Activated T-helper 1 cell treated with anti-CD3 and anti-CD28 coated beads, Interleukin-2, amount 50 U/mL, for 16 hours (primary cell): ENCODE measurements at places on chromosomes 2 and 18.
A peak's percentile ranks its signal among the peaks of the same experiment; 100 is the strongest.

- no peak for DNase-seq
Observed at GRCh38 chr2:146989741-146990140, 855.1 kb upstream of the ACVR2A start.

GRCh38 chr2:20900052-20900636 is 77.2 kb upstream of the LDAH start:
- no peak for DNase-seq

GRCh38 chr2:71788186-71788525 is 334.8 kb downstream of the DYSF start:
- DNase-seq: no peak

DNA sequence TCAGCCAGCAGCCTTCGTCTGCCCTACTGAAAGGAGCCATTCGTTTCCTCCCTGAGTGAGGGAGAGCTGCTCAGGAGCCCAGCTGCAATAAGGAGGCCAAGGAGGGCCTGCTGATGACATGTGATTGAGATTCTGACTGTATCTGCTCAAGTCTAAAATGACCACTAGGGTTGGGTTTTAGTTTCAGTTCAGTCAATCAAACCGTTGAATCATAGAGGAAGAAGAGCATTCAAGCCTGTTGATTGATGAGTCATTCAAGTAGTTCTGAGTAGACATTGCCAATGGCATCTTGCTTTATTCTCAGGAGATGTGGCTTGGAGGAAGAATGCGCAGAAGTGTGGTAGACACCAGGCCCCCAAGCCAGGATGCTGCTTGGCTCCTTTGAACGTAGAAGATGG is 19.9 kb upstream of the BCL2L11 start:
- no peak for DNase-seq

DNA sequence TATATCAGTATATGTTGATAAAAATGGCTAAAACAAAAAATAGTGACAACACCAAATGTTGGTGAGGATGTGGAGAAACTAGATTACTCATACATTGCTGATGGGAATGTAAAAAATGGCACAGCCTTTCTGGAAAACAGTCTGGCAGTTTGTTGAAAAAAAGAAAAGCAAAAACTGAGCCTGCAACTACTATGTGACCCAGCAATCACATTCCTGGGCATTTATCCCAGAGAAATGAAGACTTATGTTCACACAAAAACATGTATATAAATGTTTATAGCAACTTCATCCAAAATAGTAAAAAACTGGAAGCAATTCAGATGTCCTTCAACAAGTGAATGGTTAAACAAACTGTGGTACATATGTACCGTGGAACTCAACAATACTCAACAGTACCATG is 7.5 kb upstream of the KDSR start:
- no peak for DNase-seq

- no peak for DNase-seq
Observed at GRCh38 chr2:55089726-55090125, 39.5 kb upstream of the RTN4 start.

- no peak for DNase-seq
Observed at GRCh38 chr2:109331081-109331480, 202.1 kb downstream of the SH3RF3 start.

DNA sequence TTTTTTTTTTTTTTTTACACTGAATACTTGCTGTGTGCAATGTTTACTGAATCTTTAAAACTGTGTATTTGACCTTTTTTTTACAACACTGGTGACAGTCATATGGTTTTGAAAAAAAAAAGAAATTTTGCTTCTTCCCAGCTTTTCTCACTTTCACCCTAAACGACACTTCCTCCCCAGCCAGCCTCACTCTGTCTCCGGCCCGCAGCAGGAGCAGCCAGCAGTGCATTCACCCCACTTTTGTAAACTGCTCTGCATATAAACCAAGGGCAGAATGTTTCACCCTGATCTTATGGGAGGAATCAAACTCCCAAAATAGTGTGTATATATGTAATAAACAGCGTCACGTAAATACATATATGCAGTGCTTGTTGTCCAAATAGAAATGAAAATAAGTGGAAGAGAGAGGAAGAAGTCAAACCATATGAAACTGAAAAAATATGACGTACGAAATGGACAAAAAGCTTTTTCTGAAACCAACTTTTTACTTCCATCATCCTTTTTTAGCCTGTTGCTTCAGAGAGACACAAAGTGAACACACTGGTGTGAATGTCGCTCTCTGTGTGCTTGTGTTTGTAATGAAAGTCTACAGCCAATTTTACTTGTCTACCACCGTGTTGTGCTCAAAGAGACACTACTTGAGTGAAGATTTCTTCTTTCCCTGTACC is 54.2 kb downstream of the ZCCHC2 start:
- DNase-seq: no peak

GRCh38 chr2:150624001-150624401 is 136.5 kb upstream of the RND3 start:
- DNase-seq: no peak

DNA sequence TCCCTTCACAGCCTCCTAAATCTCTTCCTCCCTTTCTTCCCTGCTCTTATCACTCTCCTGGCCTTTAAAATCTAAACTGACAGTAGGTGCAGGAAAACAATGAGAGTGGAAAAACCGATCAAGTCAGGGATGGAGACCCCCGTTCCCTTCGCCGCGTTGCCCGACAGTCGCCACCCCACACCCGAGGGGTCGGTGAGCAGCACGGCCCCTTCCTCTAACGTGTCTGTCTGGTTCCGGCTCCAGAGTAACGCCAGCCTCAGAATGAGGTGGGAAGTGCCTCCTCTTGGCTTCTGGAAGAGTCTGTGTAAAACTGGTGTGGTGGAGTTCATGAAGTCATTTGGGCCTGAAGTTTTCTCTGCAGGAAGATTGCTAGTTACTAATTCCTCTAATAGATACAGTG is 138.6 kb downstream of the NFATC1 start:
- DNase-seq: no peak

DNA sequence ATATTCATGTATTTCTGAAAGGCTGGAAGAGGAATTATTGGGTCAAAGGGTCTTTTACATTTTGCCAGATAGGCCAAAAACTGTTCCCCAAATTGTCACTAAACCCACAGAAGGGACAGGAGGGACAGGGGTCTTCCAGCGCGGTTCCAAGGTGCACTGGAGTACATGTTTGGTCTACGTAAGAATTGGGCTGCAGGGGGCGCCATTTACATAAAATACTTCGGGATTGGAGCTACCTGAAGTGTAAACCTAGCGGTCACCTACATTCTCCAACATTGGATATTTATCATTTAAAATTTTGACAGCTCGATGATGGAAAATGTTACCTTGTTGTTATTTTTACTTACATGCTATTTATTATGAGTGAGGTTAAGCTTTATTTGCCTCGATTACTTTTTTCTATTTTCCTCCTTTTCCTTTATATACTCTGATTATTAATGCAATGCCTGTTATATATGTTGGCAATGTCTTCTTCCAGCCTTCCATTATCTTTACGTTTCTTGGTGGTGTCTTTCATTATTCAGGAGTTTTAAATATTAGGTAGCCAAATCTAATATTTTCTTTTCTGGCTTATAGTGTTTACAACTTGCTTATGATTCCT is 43.0 kb upstream of the RAB6C start:
- DNase-seq: peak; percentile 5

- DNase-seq: no peak
Observed at GRCh38 chr2:31193806-31194205, 23.5 kb downstream of the CAPN14 start.

- DNase-seq: no peak
Observed at GRCh38 chr2:44285174-44285573, 9.9 kb downstream of the SLC3A1 start.

DNA sequence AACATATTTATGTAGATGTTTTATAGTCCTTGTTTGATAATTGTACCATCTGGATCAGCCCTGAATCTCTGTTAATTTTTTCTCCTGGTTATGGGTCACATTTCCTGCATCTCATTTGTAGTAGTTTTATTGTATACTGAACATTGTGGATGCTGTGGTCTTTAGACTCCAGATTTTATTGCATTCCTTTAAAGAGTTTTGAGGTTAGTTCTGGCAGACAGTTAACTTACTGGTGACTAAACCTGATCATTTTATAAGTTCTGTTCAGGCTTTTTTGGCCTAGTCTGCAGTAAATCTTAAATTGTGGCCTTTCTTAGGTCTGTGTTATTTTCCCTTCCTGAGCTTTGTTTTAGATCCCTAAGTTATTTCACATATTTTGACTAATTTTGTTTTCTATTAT is 84.3 kb downstream of the FANCL start:
- no peak for DNase-seq

- DNase-seq: no peak
Observed at GRCh38 chr2:191853843-191854242, 7.0 kb upstream of the CAVIN2 start.

DNA sequence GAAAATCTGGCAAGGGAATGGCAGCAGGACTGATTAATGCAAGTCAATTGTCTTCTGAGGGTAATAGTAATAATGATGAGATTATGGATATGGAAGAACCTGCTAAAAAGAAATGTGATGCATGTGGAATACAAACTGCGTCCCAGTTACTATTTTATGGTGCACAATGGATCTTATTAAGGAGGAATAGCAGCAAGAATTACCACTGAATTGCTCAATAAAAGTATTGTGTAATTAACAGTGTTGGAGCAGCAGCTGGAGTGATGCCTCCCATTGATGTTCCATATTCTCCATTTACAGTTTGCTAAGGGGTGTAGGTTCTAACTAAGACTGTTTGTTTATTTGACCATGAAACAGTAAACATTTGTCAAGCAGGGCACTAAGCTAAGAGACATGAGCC is 167.9 kb downstream of the HRH4 start:
- no peak for DNase-seq

DNA sequence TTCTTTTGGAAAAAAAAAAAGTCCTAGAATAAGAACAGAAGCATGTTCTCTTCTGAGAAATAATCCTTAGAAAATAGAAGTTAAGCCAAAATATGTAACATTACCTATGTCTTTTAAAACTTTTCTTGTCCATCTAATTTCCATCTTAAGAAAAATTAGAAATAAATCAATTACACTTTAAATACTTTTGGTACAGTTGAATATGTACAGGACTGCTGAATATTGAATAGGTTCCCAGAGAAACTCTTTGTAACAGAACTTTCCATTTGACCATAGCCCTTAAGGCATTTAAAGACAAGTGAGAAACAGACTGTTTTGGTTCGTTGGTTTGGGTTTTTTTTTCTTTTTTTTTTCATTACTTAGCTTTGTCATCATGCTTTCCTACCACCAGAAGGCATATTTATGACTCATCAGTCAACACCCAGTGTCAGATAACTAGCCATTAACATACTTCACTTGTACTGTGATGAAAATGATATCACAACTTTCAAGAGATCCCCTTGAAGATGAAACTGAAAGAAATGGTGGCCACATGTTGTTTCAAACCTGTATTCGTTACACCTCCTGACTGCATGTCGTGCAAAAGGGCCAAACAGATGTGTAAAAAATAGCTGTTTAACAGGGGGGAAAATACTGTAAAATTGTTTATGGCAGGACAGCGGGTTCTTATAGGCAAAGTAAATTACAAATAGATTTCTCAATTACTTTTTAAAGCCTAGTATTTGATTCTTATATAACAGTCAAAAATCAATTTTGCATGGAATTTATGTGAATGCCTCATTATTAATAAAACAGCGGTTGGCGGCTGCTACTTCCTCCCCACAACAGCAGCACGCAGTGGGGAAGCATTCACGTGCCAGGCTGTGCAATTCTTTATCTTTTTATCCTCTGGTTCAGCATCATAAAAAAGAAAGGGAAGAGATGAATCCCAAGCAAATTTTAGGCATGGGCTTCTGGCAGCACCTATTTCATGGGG is 280.7 kb upstream of the HNRNPA3 start:
- DNase-seq: no peak

- DNase-seq: peak; percentile 3
Observed at GRCh38 chr2:55014962-55015939, 35.0 kb downstream of the RTN4 start.

GRCh38 chr2:102261467-102262135 is 49.8 kb upstream of the IL1RL1 start:
- DNase-seq: no peak

GRCh38 chr18:23134780-23135549 is at the start of gene CABLES1:
TSS of gene CABLES1 (plus strand) at chr18:23135485. CDS start at chr18:23135763, 278 bp downstream.
- no peak for DNase-seq

GRCh38 chr18:6434481-6434880 is 19.8 kb upstream of the L3MBTL4 start:
- DNase-seq: no peak

- no peak for DNase-seq
Observed at GRCh38 chr2:216491793-216492596, 6.6 kb upstream of the RPL37A start.

DNA sequence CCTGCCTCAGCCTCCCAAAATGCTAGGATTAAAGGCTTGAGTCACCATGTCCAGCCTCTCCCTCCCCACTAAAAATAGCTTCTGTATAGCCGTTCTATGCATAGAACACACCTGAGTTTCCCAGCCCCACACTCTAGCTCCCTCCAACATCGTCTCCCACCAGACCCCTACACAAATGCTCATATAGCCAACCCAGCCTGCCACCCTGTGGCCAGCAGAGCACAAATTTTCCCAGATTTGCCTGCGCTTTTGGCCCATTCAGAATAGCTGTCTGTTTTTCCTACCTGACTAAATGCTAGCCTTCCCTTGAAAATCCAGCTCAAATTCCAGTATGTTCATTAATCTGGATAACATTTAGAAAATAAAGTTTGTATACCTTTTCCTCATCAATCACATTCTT is 22.8 kb downstream of the TRABD2A start:
- DNase-seq: no peak

DNA sequence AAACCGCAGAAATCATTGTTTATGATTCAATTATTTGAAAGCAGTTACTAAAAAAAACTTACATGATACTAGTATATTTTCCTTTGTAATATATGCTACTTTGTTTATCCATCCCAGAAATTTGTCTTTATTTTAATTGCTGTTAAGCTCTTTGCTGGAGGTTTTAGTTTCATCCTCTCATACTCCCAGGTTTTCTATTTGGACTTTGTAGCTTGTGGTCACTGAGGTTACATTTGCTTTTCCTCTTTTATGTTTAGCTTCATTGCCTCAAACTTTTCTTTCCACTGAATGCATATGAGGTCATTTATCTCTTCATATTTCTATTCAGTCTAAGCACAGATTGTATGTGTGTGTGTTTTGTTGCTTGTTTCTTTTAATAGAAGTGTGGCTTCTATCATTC is 89.9 kb downstream of the ERBB4 start:
- no peak for DNase-seq

GRCh38 chr2:240532031-240532775 is 25.6 kb downstream of the ANKMY1 start:
- no peak for DNase-seq

GRCh38 chr2:211599146-211599545 is 939.5 kb downstream of the ERBB4 start:
- no peak for DNase-seq

GRCh38 chr2:239569401-239570090 is 168.7 kb upstream of the HDAC4 start:
- no peak for DNase-seq

DNA sequence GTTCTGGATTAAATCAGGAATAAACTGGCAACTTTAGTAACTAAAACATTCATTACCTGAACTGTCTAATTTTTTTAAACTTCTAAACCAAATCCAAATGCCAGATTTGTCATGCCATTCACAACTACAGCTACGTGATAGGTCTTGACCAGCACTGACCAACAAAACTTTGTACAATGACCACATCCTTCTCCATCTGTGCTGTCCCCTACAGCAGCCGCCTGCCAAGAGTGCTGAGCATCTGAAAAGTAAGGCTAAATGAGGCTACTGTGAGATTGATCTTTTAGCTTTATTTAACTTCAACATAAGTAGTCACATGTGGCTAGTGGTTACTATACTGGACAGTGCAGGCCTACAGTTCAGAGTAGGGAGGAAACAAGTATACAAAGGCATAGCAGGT is 7.6 kb downstream of the FAM168B start:
- no peak for DNase-seq

- no peak for DNase-seq
Observed at GRCh38 chr2:31139671-31140070, 1.4 kb upstream of the GALNT14 start.
